Stimulated activated CD8-positive, alpha-beta memory T cell treated with anti-CD3 and anti-CD28 coated beads, Interleukin-4, amount 100 ng/mL, for 48 hours (primary cell): ENCODE measurements at places on chromosomes 1 and 21.

GRCh38 chr1:184437291-184437690 lies 50.5 kb downstream of the C1orf21 start:
- no peak for DNase-seq

GRCh38 chr1:39046613-39047210 lies 20.6 kb downstream of the NDUFS5 start:
- DNase-seq, result no peak

GRCh38 chr1:211095381-211095780 lies 38.6 kb downstream of the KCNH1 start:
- no peak for DNase-seq

DNA sequence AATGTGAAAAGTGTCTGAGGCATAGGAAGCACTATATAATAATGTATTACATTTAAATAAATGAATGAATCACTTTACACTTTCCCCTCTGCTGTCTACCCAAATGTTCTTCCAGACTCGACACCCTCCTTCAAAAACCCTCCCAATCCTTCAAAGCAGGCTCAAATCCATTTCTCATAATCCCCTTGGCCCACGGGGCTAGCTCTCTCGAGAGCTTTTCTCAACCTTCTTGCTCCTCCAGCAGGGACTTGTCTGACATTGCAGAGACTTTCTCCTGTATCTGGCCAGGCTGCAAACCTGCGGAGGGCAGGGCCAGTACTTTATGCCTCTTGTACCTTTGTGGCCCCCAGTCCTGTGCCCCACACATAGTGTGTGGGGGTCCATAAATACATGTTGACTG lies 14.1 kb upstream of the CNTN2 start:
- no peak for DNase-seq

DNA sequence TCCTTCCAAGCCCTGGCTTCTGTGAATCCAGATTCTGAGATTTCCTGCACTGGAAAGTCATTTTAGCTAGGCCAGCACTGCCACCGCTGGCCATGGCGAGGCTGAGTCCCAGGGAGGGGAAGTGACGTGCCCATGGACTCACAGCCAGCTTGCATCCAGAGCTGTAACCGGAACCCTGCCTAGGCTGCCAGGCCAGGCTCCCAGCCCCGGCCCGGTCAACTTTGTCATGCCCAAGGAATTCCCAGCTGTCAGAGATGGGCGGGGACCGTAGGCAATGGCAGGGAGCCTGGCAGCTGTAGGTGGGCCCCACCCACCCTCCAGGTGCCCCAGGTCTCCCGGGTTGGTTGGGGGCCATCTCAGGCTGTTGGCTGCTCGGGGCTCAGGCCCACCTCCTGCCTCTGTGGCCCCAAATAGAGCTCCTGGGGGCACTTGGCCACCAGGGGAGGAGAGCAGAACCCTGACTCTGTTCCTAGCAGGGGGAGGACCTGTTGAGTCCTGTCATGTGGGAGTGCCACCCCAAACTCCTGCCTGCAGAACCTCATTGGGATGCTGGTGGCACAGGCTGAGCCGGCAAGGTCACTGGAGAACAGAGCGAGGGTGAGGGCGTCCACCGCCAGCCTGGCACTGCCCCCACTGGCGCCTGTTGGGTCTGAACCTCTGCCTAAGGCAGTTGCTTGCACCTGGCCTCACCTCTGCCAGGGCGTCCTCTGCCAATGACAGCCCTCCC lies 57.8 kb downstream of the FOXO6 start:
- no peak for DNase-seq

GRCh38 chr1:174746024-174746808 lies 253.5 kb upstream of the CACYBP start:
- DNase-seq, result no peak

DNA sequence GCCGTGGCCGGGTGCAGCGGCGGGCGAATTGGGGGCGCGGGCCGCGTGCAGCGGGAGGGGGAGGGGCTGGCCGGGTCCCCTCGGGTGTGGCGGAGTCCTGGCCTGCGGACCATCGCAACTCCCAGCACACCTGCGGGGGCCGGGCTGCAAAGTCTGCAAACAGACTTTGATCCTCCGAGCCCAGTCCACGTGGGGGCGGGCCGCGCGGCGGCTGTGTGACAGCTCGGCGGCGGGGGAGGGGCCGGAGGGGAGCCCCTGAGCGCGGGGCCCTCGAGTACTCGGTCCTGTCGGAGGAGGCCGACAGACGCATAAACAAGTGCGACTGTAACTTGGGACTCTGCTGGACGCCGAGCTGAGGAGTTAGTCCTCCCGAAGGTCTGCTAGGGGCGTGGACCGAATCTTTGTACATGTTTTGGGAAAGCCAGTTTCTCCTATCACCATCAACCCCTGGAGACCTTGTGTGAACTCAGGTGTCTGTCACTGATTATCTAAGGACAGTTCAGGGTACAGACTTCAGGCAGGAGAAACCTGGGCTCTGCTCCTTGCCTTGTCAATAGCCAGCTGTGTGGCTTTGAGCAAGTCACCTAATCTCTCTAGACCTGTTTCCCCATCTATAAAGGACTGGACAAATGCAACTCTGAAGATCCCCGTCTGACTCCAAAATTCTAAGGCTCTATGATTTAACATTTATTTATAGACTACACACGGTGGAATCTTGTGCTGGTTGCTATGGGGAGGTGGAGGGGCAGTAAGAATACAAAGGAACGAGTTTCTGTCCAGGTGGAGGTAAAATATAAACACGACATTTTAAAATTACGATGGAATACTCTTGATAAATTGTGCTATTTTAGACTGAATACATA lies 710 bp upstream of the SLC30A1 start:
- no peak for DNase-seq

- DNase-seq, result no peak
Measured at GRCh38 chr1:206492589-206492988, 14.7 kb upstream of the RASSF5 start.

DNA sequence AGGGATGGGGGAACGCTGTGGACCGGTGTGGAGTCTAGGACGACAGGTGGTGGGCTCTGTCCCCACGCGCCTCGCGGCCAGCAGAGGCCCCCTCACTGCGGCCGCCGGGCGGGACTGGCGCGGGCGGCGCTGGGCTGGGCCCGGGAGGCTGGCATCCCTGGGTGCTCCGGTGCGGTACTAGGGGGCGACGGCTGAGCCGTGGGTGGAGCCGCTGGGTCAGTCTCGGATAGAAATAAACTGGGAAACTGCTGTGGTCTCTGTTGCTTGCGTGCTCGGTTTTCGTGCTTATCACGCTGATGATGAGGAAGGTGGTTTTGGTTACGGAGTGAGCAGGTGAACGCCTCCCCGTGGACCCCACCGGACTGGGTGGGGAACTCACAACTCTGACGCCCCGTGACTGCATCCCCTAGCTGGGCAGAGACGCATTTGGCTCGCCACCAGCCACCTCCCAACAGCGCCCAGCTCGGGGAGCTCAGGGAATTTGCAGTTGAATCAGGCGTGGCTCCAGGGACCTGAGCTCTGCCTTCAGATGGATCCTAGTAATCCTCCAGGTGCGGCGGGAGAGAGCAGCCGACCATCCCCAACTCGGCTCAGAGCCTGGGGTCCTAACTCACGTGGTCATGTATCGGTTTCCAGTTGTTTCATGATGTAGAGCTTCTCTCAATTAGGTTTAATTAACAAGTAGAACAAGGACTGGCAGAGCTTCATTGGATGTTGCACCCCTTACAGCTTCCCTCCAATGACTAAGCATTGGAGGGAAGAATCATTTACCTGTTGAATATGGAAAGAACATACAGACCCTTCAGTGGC lies 32.1 kb downstream of the HSD17B7 start:
- DNase-seq, result peak; percentile 24

GRCh38 chr21:32585042-32585710 lies at the start of gene TCP10L:
Gene TCP10L (minus strand): TSS chr21:32585523. CDS start chr21:32584304, 1,219 bp downstream.
- DNase-seq, result no peak

- no peak for DNase-seq
Measured at GRCh38 chr1:233520261-233521191, 93.4 kb upstream of the KCNK1 start.
